ENCODE measurements at places on chromosomes 2 and 18. TPM values are rescaled to one million over a fixed set of nuclear protein-coding genes. Genes with fewer than 3 reads are reported as not detected.

The PPM1G gene
- 65.4 TPM for total RNA-seq

The RAB6D gene
- 0.77 TPM for total RNA-seq

GRCh38 chr2:74559912-74560311, 5.4 kb downstream of the DOK1 start:
- no peak for DNase-seq

- no peak for DNase-seq
Observed at GRCh38 chr2:29014811-29015421, 33.8 kb downstream of the TOGARAM2 start.

DNA sequence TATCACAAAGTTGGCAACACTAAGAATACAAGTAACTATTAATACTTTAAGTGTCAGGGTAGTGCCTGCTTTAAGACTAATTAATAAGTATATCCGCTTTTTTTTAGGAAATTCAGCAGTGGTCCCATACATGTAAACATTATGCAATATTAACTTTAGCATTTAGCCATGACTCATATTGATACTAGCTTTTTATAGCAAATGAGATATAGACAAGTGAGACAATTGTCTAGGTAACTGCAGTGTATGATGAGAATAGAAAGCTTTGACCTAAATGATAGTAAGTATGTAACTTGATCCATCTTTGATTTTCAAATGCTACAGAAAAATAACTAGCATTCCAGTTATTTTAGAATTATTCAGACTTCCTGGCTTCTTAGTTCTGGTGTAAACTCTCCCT, 27.4 kb upstream of the VRK2 start:
- no peak for DNase-seq

The TOGARAM2 gene
- 0.36 TPM for total RNA-seq
